ENCODE measurements at places on chromosomes 11 and 22. TPM values are rescaled to one million over a fixed set of nuclear protein-coding genes. Genes with fewer than 3 reads are reported as not detected.

Gene KCNE3
- 2.4 TPM for polyA plus RNA-seq

Gene DEPDC7
- polyA plus RNA-seq, result 27.1 TPM

Gene CNTF
- 0.43 TPM for polyA plus RNA-seq

GRCh38 chr11:10450462-10451425 lies 4.3 kb upstream of the AMPD3 start:
- DNase-seq, result no peak

DNA sequence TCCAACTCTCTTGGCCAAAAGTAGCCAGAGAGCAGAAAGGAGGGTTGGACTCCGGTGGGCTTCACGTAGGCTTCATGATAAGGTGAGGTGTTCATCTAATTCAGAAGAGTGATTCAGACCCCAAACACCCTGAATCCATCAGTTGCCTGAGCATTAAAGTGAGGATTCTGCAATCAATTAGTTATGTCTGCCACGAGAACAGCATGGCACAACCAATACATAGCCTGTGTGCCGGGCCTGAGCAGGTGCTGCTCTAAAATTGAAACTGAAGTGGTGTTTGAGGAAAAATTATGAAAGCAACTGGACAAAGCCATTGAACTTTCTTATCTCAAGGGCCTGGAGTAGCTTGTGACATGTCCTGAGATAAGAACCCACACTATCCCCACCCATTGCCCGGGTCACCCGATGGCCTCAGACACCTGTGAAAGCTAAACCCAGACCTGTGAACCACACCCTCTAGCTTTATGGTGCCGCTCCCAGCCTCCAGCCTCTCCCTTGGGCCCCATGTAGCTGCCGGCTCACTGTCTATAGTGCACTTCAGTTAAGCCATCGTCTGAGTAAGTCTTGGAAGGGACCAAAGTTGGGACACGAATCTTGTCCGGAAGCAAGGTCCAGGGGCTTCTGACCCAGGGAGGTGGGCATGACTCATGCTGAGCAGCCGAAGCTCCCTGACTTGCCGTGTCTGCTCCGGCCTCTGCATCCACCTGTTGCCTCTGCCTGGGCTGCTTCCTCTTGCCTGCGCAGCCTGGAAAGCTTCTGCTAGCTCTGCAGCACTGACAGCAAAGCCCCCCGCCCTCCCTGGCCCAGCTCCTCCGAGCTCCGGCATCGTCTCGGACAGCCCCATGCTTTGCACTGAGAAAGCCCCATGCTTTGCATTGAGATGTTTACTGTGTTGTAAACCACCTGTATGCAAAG lies 5.7 kb upstream of the MYEOV start:
- DNase-seq, result no peak

- no peak for DNase-seq
These were observed 27.5 kb downstream of the CHEK2 start for GRCh38 chr22:28714043-28714628.
